ENCODE measurements at places on chromosomes 5 and 9. TPM values are rescaled to one million over a fixed set of nuclear protein-coding genes. Genes with fewer than 3 reads are reported as not detected.

The ALDH1A1 gene
- 287 TPM for total RNA-seq

The NOXA1 gene
- total RNA-seq = 0.91 TPM

The EPB41L4B gene
- total RNA-seq = 0.15 TPM

The FAM193B gene
- total RNA-seq = 73.6 TPM

The SHB gene
- 22.3 TPM for total RNA-seq

The NSG2 gene
- total RNA-seq = not detected

The CERCAM gene
- 46.8 TPM for total RNA-seq

The TEK gene
- total RNA-seq = 38.9 TPM

The NREP gene
- total RNA-seq = 96.7 TPM

The CBY3 gene
- not detected for total RNA-seq

The FLT4 gene
- total RNA-seq = 66.5 TPM

The LCN1 gene
- not detected for total RNA-seq

The PRSS3 gene
- 10.7 TPM for total RNA-seq

The PRKAA1 gene
- 83.5 TPM for total RNA-seq

The SHISAL2B gene
- not detected for total RNA-seq

Measured in endothelial cell of umbilical vein (primary cell).